ENCODE measurements at places on chromosomes 11 and 22.

DNA sequence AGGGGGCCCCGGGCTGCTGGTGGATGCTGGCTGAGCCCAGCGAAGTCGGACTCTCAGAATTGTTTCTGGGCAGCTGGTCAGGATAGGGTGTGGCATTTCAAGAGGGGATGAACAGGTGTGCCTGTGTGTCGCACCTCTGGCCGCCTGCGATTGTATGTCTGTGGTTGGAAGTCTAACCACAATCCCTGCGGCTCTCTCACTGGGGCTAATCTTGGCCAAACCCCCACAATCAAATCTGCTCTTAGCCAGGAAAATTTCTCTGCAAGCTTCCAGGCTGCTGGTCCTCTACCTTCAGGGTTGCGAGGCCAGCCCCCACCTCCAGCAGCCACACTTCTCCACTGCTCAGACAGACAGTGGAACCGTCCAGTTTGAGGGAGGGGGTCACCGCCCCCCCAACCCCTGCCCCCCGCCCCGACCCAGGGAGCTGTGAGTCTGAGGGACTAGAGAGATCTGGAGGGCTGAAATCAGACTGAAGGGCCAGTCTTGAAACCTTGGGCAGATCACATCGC, 953 bp downstream of the ATG16L2 start:
- DNase-seq, result no peak

GRCh38 chr11:92388380-92388779, 163.8 kb downstream of the FAT3 start:
- DNase-seq, result no peak

GRCh38 chr11:73539506-73540084, 58.3 kb downstream of the FAM168A start:
- no peak for DNase-seq

GRCh38 chr11:110951037-110951949, 239.1 kb upstream of the ARHGAP20 start:
- DNase-seq, result no peak

- DNase-seq, result no peak
Observed at GRCh38 chr22:28379075-28379779, 300.4 kb downstream of the TTC28 start.

- DNase-seq, result no peak
Observed at GRCh38 chr11:119726150-119726553, 2.8 kb downstream of the NECTIN1 start.

GRCh38 chr22:22933100-22933806, 45.6 kb downstream of the IGLL5 start:
- no peak for DNase-seq

GRCh38 chr11:116472651-116473050, 300.1 kb downstream of the BUD13 start:
- DNase-seq, result no peak

- DNase-seq, result peak; percentile 38
Observed at GRCh38 chr11:74000307-74001133, 8.4 kb downstream of the UCP3 start.

All from coronary artery (tissue), 2 donors.